Epithelial cell of proximal tubule (primary cell): ENCODE measurements at places on chromosomes 16 and 17.

DNA sequence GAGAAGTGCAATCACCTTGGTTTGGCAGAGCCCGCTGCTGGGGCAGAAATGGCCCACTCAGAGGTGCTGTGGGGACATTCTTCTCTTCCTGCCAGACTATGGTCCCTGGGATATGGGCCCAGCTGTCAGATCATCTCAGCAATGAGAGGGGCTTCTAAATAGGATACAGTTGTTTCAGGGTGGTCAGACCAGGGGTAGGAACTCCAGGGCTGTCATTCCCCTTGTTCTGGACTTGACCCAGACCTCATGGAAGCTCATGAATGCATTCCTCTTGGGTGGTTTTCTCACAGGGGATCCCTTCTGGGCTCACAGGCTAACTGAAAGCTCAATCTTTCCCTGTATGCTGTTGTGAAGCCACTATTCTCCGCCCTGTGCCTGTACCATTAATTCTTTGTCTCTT lies 347.2 kb downstream of the SLC39A11 start:
- DNase-seq, result no peak

GRCh38 chr17:49299996-49300395 lies 62.1 kb downstream of the ZNF652 start:
- no peak for DNase-seq

DNA sequence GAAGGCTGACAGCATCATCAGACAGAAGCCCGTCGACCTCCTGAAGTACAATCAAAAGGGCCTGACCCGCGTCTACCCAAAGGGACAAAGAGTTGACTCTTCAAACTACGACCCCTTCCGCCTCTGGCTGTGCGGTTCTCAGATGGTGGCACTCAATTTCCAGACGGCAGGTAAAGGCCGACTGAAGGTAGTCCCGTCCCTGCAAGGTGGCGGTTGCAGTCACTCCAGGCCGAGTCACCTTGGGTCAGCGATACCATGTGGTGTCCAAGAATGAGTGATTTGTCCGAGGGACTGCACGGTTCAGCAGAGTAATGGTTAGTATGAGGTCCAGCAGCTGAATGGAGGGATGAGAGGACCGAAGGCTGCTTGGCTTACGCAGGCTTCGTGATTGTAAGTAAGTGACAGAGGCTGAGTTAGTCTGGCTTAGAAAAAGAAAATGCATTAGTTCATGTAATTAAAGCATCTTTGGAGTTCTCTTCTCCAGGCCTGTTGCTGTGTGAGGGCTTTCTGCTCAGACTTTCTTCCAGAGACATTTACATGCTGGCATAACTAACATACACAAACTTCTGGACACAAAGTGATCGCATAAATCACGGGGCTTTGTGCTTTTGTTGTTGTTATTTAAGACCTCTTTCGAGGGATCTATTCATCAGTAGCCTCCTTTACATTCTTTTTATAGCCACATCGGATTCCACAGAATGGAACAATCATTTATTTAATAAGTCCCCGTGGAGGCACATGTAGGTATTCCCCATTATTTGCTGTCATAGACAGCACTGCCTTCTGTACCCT lies 74.9 kb downstream of the SDR42E1 start:
- DNase-seq, result no peak

DNA sequence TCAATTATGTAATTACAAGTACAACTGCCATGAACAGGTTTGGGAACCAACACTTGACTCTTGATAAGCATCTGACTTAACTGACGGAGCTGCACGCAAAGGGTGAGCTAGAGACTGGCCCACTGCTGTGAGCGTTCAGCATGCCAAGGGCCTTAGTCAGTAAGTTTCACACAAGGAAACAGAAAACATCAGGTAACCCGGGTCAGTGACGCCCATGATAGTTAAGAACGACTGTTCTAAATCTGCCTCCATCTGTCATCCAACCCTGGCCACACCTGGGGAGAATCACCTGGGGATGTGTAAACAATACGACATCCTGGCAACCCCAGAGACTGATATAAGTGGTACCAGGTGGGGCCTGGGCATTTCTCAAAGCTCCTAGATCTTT lies 12.3 kb downstream of the SMIM5 start:
- peak; percentile 84 for DNase-seq

GRCh38 chr16:68279726-68280558 lies 15.6 kb downstream of the SLC7A6 start:
- no peak for DNase-seq

- peak; percentile 43 for DNase-seq
Observed at GRCh38 chr17:67218385-67218950, 26.5 kb downstream of the HELZ start.

- no peak for DNase-seq
Observed at GRCh38 chr16:31705371-31705770, 168.2 kb upstream of the ZNF267 start.

- no peak for DNase-seq
Observed at GRCh38 chr17:52678211-52678610, 519.7 kb upstream of the CA10 start.

GRCh38 chr16:86066811-86067210 lies 167.8 kb downstream of the IRF8 start:
- DNase-seq, result no peak

DNA sequence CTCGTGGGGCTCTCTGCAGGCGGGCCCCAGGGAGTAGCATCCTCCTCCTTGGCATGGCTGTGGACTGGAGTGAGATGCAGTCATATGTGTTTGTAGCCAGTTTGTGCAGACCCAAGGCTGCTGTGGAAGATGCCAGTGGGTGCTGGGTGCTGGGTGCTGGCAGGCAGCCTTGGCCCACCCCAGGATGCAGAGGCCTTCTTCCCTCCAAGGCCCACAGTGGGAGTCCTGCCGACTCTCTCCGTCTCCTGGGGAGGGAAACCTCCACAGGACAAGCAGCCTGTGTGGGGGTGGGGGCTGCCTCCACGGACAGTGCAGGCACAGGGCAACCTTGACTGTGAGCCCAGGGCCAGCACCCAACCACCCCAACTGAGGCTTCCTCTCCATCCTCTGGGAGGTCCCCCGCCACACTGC lies 13.8 kb upstream of the TMEM92 start:
- no peak for DNase-seq

GRCh38 chr17:74211141-74211911 lies 2.0 kb upstream of the TTYH2 start:
- no peak for DNase-seq

DNA sequence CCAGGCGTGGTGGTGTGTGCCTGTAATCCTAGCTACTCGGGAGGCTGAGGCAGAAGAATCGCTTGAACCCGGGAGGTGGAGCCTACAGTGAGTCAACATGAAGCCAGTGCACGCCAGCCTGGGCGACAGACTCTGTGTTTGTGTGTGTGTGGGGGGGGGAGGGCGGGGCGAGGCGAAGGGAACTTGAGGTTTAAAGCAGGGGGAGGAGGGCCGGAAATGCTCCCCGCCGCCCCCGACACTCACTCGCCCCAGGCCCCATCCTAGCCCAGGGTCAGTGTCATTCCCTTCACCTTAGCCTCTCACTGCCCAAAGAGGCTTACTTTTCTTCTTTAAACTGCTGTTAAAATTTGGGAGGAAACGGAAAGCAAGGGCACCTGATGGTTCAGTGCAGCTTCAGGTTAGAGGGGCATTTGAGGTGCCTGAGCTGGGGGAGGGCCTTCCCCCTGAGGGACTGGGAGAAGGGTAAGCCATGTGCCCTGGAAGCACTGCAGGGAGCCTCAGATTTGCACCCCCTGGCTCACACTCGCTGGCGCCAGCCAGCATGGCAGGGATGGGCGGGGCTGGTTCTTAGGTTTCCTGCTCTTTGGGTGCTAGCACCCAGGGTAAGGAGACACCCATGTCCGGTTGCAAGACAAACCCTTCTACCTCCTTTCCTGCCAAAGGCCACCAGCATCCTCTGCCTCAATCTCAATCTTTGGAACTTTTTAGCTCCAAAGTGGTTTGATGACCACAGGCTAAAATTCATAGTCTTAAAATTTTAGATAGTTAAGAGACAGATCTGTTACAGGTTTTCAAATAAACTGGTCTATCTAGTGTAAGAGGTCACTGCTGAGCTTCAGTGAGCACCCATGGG lies 2.2 kb upstream of the LIMD2 start:
- no peak for DNase-seq
